GM06990 (cell line): ENCODE measurements at places on chromosomes 12 and 14.

GRCh38 chr12:93111773-93112172 lies 182.7 kb upstream of the EEA1 start:
- no peak for DNase-seq

- no peak for DNase-seq
Measured at GRCh38 chr14:25178255-25178654, 128.3 kb upstream of the STXBP6 start.

DNA sequence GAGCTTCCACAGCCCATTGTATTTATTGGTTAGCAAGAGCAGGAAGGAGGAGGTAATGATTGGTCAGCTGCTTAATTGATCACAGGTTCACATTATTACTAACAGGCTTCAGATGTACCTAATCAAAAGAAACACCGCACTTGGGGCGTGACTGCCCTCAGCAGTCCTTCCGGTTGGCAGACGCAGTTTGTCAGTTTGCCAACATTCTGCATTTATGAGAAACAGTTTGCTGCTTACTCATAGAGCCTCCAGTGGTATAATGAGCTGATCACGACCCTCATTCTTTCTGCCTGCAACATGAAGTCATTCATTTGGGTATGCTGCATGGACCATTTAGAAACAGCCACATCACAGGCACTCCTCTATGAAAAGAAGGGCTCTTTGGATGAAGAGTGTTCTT lies 42.5 kb upstream of the PPM1H start:
- DNase-seq: no peak

DNA sequence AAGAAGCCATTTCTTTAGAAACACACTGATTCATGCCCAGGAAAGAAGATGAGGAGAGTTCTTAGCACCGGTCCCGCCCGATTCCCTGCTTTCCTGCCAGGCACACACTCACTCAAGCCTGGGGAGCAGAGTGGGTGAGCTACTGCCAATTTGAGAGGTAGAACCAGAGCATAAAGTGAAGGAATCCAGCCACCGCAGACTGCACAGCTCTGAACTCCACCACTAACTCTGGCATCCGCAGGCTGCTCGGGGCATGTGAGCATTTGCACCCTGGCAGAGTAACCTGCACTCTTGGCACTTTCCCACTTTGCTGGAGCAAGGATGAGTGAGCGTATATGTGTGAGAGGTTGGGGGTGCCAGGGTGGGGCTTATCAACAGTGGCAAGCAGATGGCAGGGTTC lies 4.0 kb upstream of the SYNDIG1L start:
- DNase-seq: no peak

GRCh38 chr12:111447571-111448265 lies 42.0 kb downstream of the SH2B3 start:
- DNase-seq: no peak

DNA sequence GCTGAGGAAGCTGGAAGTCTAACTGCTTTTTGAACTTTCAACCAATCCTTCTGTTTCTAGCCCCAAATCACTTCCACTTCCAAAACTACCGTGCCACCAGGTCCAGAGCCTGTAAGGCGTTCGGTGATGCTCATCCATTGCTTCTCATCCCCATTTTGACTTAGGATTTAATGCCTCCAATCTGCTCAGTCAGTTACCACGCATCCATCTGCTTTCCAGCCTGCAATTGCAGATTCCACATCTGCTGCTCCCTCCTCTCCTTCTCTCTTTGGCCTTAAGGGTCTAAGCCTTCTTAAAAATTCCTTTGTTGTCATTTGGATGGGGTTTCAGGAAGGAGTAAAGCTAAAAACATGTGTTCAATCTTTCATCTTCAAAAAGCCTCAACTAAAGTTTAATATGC lies 74.7 kb downstream of the TUNAR start:
- no peak for DNase-seq

GRCh38 chr12:116217045-116217735 lies 60.3 kb downstream of the MED13L start:
- DNase-seq: no peak
